ENCODE measurements at places on chromosomes 7 and 10.

DNA sequence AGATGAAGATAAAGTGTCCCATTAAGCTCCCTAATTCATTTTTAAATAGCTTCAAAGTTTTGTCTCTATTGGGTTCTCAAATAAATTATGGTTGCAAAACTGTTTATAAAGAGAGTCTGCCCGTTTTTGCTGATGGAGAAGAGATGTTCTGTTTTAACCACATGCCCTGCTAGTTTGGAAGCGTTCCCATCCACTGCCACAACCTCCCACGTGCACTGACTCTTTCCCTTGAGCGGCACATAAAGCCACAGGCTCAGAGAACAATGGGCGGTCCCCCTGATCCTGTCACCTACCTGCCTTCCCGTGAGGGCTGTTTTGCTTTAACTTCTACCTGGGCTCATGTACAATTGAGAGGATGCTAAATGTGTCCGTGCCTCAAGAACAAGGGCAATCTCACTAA, 65.5 kb downstream of the CPVL start:
- DNase-seq, result peak; percentile 33

DNA sequence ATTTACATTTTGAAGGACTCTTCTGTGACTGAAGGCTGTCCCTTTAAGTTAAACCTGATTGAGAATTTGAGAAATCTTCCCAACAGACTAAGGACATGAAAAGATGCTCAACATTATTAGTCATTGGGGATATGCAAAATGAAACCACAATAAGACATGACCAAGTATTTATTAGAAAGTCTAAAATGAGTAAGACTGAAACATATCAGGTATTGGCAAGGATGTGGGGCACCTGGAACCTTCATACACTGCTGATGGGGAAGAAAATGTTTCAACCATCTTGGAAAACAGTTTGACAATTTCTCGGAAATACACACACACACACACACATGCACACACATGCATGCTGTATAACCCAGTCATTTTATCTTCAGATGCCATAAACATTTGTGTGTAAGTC, 132.1 kb upstream of the CDK6 start:
- no peak for DNase-seq

GRCh38 chr7:111647881-111648280, 85.6 kb upstream of the IMMP2L start:
- peak; percentile 39 for DNase-seq

GRCh38 chr10:98170249-98171117, 36.0 kb downstream of the R3HCC1L start:
- peak; percentile 58 for DNase-seq

GRCh38 chr10:117152668-117153067, 14.6 kb upstream of the VAX1 start:
- DNase-seq, result no peak

DNA sequence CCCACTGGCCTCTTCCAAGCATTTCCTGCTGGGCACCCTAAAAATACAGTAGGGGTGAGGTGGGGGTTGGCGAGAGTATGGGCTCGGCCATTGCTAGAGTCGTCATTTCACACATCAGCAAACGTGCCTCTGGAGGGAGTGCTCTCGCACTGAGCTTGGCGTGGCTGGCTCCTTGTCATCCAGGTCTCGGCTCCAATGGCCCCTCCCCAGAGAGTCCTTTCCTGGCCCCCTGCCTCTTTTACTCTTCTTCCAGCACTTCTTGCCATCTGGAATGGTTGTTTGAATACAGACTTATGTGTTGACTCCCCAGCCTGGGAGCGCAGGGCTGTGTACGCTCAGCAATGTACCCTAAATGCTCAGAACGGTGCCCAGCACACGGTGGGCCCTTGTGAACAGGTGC, 18.8 kb downstream of the UNC5B start:
- DNase-seq, result no peak

DNA sequence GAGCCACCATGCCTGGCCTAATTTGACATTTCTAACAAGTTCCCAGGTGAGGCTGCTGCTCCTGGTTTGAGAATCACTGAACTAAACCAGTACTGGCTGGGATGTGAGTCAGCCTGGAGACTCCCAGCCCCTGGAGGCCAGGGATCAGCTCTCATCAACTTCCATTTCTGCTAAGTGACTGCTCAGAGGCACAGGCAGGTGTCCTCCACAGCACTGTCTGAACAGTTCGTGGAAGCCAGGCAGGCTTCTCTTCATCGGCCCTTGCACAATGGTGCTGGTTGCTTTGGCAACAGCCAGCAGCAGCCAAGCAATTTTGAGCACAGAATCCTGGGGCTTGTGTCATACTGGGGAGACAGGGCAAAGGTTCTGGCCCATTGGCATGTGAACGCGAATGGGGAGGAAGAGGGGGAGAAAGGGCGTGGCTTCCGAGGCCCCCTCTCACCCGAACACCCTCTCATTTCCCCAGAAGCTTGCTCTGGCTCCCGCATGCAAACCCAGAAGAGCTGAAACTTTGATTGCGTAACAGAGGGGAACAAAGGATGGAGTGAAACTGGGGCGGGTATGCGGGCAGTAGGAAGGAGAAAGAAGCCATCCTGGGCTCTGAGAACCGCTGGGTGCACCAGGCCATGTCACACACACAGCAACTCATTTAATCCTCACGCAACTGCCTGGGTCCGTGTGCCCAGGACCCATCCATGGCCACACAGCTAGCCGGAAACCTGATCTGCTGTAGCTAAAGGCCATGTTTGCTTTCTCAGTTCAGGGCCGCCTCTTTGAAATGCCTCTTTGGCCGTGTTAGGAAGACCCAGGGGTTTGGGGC, 9.0 kb upstream of the POR start:
- peak; percentile 38 for DNase-seq

DNA sequence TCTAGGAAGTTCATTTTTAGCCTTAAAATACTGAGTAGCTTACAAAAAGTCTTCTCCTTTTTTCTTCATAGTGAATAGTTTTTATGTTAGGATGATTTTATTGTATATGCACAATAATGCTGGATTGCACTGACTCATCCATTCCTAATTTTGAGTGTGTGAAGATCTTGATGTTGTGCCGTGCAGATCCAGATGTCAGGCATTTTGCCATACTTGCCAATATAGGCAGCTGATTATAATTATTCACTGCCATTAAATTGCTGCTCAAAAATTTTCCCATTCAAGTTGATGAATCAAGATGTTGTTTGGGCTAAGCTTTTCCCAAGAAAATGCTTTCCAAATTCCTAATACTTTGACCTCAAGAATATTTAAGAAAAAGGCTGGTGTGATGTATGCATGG, 218.3 kb downstream of the AHR start:
- peak; percentile 89 for DNase-seq

GRCh38 chr10:29932991-29933390, 126.4 kb downstream of the JCAD start:
- DNase-seq, result no peak

- no peak for DNase-seq
Observed at GRCh38 chr10:71011141-71011540, 122.8 kb upstream of the PCBD1 start.

DNA sequence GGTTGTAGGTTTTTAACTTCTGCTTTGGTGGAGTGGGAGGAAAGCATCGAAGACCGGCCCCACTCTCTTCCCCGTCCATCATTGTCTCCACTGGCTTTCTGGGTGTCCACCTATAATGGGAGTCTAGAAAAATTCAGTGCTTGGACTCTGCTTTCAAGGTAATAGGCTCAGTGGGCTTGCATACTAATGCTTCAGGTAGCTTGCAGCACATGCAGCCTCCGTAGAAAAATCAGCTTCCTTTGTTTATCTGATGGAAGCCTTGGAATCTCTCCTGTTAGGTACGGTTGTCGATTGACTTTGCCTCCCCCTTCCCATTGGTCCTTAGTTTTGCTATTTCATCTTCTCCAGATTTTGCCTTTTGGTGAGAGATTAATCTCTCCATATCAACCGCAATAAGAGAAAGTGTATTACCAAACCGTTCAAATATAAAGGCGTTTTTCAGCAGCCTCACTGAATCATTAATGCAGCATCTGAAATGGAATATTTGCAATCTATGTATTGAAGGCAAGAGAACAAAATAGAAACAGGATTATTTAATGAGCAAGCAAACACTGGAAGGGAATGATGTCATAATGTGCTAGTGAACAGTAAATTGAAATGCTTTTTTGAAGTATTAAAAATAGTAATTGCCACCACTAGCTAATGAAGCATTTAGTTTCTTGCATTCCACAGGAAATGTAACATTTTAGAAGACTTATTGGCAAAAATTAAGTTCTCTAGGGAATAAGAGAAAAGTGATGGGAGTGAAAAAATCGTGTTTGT, 944 bp downstream of the AVL9 start:
- DNase-seq, result no peak

DNA sequence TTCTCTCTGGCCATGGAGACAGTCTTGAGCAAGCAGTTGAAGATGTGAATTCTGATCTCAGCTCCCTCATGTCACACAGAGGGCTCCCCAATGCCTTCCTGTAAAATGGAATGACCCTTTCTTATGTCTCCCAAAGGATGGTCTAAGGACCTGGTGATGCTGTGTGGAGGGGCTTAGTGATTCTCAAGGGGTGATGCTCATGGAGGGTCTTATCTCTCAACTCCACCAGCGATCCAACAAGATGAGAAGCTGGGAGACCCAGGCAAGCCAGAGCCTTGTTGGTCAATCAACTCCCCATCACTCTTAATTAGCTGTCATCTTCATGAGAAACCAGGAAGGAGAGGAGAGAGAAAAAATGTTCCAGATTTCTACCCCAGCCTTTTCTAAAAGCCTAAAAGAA, 78.0 kb upstream of the SORCS3 start:
- DNase-seq, result no peak

- no peak for DNase-seq
Observed at GRCh38 chr7:55490099-55490498, 82.2 kb downstream of the VOPP1 start.

- no peak for DNase-seq
Observed at GRCh38 chr7:157358753-157359096, 21.9 kb downstream of the DNAJB6 start.

DNA sequence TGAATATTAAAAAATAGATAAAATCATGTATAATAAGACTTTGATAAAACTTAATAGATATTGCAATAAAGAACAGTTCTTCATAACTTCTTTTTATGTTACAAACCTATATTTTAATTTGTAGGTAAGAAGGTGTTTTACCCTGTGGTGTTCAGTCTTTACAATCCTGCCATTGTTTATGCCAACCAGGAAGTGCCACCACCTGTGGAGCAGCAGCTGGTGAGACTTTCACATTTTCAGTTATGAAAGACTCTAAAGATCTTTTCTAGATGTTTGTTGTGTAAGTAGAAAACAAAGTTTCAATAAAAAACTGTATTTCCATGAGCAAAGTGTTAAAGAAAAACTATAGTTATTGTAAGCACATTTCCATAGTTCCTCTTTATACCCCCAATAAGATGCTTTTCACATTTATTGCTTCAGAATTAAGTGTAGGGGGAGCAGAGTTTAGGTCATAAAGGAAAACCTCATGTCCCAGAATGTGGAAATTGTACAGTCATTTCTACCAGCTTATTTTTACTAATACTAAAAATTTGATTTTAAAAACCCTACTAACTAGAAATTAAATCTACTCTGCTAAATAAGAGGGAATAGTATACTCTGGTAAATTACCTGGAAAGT, 28.7 kb downstream of the CSGALNACT2 start:
- no peak for DNase-seq

GRCh38 chr10:118239236-118239630, 102.9 kb downstream of the FAM204A start:
- DNase-seq, result peak; percentile 46

GRCh38 chr10:66678521-66678920, 247.3 kb upstream of the LRRTM3 start:
- peak; percentile 65 for DNase-seq

GRCh38 chr10:32952541-32953276, 5.3 kb downstream of the ITGB1 start:
- DNase-seq, result no peak

- DNase-seq, result no peak
Observed at GRCh38 chr10:60508831-60509230, 119.2 kb upstream of the ANK3 start.

- no peak for DNase-seq
Observed at GRCh38 chr7:17030559-17030958, 148.8 kb upstream of the AGR3 start.

GRCh38 chr7:97118306-97118917, 914 bp downstream of the SDHAF3 start:
- no peak for DNase-seq

- DNase-seq, result no peak
Observed at GRCh38 chr10:35726846-35727245, 84.8 kb upstream of the FZD8 start.

- peak; percentile 49 for DNase-seq
Observed at GRCh38 chr10:43136995-43137716, 1.1 kb upstream of the CSGALNACT2 start.

- peak; percentile 65 for DNase-seq
Observed at GRCh38 chr10:90592638-90593302, 265.1 kb downstream of the HTR7 start.

DNA sequence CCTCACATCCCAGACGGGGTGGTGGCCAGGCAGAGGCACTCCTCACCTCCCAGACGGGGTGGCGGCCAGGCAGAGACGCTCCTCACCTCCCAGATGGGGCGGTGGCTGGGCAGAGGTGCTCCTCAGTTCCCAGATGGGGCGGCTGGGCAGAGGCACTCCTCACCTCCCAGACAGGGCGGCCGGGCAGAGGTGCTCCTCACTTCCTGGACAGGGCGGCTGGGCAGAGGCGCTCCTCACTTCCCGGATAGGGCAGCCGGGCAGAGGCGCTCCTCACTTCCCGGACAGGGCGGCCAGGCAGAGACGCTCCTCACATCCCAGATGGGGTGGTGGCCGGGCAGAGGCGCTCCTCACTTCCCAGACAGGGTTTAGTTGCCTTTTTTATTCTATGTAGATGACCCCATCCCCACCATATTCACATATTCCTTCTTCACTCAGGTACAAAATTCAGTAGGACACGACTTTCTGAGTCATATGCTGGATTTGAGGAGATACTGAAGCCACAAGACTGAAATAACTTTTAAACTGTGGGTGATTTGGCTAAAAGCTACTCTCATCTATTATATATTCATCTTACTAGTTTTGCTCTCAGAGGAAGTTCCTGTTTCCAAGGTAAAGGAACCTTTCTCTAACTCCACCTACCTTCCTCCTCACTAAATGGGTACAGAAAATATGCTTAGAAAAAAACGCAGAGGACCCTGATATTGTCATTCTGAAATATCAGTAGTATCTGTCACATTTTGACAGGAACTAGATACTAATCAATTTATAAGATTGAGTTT, 54.4 kb downstream of the ENTPD1 start:
- no peak for DNase-seq

DNA sequence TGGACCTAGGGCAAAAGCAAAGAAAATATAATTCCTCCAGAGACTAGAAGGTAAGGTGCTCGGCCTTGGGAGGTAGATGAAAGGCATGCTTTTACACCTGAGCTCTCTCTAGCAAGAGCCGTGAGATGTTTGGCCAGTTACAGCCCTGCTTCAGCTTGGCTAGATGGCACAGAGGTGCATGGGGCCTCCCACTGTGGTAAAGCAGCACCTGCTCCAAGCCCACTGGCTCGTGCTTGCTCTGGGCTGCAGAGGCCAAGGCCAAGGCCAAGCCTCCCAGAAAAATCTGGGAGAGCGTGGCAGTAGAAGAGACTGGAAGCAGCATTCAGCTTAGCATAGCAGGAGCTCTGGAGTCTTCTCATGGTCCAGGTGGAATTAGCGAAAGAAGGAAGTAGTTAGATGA, 31.0 kb upstream of the OPALIN start:
- DNase-seq, result no peak

- peak; percentile 94 for DNase-seq
Observed at GRCh38 chr10:114825513-114826253, 4.1 kb downstream of the FHIP2A start.

GRCh38 chr10:74926791-74927585, 100.6 kb downstream of the KAT6B start:
- no peak for DNase-seq

- DNase-seq, result peak; percentile 38
Observed at GRCh38 chr7:91892821-91893340, 12.4 kb upstream of the MTERF1 start.

All from fibroblast of skin of right biceps (primary cell).